ENCODE measurements at places on chromosomes 6 and 20. TPM values are rescaled to one million over a fixed set of nuclear protein-coding genes. Genes with fewer than 3 reads are reported as not detected.

The SIGLEC1 gene
- total RNA-seq: 0.11 TPM

The RNF8 gene
- total RNA-seq: 21.8 TPM

The MKKS gene
- total RNA-seq: 15.3 TPM

The CST2 gene
- total RNA-seq: not detected

GRCh38 chr20:64188682-64189529 is 24.7 kb downstream of the MYT1 start:
- DNase-seq: no peak

DNA sequence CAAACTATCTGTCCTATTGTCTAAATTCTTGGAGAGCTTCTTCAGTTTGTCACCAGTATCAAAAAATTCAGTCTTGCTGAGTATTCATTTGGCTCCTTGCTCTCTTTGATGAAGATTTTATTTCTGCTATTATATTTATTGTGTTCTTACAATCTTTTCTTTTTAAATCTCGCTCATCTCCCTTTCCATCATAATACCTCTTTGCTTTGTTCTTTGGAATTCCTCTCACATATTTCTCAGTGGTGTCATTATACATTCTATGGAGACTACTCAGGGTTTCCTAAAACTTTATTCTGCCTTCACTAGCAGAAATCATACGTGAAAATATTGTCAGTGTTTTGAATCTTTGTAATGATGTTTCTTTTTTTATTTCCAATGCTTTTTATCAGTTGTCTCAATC is 445.2 kb upstream of the ID4 start:
- no peak for DNase-seq

GRCh38 chr6:105902401-105903031 is 183.6 kb upstream of the PRDM1 start:
- DNase-seq: no peak

DNA sequence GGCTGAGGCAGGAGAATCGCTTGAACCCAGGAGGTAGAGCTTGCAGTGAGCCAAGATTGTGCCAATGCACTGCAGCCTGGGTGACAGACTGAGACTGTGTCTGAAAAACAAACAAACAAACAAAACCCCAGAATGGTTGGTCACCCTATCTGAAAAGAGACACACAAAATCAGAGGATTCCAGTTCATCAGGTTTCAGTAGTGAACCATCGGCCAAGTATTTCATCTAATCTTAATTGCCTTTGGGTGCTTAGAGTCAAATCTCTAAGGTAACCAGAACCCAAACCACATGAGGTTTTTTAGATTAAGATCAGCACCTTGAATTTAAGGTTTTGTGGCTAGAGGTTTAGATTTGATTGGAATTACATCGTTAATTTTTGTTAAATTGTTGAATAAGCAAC is 8.3 kb upstream of the ZBTB2 start:
- DNase-seq: no peak

DNA sequence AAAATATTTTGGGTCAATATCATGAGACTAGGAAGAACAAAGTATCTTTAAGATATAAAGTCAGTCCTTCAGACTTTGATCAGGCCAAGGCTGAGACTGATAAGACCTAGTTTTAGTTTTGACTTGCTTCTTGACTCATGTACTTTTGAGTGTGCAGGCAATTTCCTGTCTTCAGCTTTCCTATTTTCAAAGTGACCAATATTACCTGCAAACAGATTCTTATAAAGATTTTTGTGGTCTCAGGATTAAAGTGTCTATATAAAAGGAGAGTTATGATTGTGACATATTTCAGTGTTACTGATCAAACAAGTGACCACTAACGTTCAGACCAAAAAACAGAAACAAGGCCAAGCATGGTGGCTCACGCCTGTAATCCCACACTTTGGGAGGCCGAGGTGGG is 36.0 kb upstream of the AKIRIN2 start:
- no peak for DNase-seq

DNA sequence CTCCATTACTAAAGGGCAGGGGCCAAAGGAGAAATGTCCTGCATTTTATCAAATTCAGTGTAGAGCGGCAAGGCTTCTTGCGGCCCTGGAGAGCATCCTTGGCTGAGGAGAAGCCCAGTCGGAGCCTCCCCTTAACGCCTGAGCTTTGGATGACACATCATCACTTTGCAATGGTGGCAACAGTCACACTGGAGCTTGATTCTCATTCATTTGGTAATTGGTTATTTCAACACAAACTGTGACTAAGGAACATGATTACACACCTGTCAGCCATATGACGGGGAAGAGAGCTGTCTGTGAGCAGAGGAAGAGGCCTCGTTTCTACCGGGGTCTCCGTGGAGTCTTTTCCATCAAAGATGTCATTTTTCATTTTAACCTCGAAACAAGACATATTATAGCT is 81.4 kb downstream of the SOBP start:
- no peak for DNase-seq

GRCh38 chr6:37965964-37966676 is 146.6 kb downstream of the ZFAND3 start:
- DNase-seq: no peak

- no peak for DNase-seq
These were observed 47.2 kb downstream of the KCNS1 start for GRCh38 chr20:45053430-45054351.

- no peak for DNase-seq
These were observed 10.3 kb upstream of the TCP11 start for GRCh38 chr6:35151466-35151865.

GRCh38 chr6:27679308-27679963 is 206.5 kb upstream of the ZNF184 start:
- DNase-seq: no peak

GRCh38 chr20:49916146-49917002 is 1.0 kb upstream of the SPATA2 start:
- no peak for DNase-seq

- DNase-seq: no peak
These were observed 500.4 kb upstream of the SULF2 start for GRCh38 chr20:48285656-48286055.

GRCh38 chr6:14118446-14118845 is 874 bp downstream of the CD83 start:
- no peak for DNase-seq

DNA sequence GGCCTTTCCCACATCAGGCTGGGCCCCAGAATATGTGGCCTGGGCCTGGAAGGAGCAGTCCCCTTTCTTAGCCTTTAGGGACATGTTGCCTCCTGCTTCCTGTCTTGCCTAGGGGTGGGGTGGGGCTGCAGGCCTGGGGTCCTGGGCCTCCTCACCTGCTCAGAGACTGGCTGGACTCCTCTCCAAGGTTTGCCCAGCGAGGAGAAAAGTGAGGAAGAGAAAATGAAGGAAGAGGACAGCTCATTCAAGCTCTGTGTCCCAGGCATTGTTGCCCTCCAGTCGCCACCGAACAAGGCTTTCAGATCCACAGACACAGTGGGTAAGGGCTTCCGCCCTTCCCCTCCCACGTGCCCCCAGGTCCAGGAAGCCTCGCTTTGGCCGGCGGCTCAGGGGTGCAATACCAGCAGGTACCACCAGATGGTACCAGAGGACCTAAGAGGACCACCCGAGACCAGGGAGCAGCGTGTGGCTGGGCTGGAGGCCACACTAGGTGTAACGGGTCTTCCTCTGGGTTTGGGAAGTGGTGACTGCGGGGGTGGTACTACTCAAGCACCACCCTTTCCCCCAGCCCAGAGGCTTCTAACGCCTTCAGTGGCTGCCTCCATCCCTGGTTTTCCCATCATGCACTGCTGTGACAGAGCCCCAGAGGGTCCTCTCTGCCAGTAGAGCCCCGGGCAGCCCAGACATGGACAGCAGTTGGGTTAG is 5.5 kb upstream of the BAK1 start:
- no peak for DNase-seq

DNA sequence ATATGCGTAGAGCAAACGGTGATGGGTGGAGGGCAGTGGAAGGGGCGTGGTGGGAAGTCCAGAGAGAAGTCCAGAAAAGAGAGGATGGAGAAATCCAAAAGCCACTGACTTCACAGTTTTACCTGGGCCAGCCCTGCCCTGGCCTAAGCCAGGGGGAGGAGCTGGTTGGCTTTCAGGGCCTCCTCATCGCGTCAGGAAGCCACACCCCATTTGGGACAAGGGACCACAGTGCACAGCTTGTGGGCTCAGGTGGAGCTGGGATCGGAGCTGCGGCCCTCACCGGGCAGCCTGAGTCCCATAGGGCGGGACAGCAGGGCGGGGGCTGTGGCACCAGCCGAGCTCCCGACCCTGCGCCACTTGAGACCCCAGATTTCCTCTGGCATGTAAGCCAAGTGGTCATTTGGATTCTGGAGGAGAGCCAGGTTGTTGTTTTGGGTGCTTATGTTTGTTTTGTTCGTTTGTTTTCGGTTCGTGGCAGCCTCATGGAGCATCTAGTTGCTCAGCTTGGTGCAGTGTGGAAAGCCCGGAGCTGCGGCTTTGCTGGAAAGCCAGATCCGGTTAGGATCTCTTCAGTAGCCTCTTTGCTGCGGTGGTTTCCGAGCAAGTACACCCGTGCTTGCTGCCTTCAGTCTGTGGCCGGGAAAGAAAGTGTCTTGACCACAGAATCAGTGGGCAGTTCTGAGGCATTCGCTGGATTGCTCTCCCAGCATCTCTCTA is 42.2 kb downstream of the RIOK1 start:
- no peak for DNase-seq

- no peak for DNase-seq
These were observed 15.9 kb upstream of the APCDD1L start for GRCh38 chr20:58531063-58531462.

DNA sequence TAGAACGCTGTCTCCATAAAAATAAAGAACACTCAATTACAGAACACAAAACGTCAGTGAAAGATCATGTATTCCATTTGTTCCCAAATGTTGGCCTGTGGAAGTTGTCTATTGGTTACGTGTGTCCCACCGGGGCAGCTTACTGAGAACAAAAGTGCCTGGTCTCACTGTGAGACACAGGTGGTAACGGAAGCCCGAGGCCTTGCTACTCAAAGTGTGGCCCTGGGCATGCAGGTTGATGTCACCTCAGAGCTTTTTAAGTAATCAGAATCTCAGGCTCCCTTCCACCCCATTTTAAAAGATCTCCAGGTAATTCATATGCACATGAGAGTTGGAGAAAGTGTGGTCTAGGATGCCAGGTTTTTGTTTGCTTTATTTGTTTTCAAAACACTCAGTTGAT is 422.5 kb upstream of the OPRM1 start:
- DNase-seq: no peak

GRCh38 chr20:40233406-40233805 is 455.6 kb downstream of the MAFB start:
- DNase-seq: no peak

GRCh38 chr20:22586645-22587310 is 2.4 kb upstream of the FOXA2 start:
- no peak for DNase-seq

All from esophagus squamous epithelium (tissue), 5 donors.